Keratinocyte (primary cell): ENCODE measurements at places on chromosomes 3 and 15. TPM values are rescaled to one million over a fixed set of nuclear protein-coding genes. Genes with fewer than 3 reads are reported as not detected.

GRCh38 chr3:185030951-185031350 is 121.9 kb downstream of the C3orf70 start:
- DNase-seq: no peak

- DNase-seq: no peak
These were observed 53.9 kb downstream of the CHD2 start for GRCh38 chr15:92954002-92954401.

GRCh38 chr15:63076714-63077046 is 34.1 kb downstream of the TPM1 start:
- DNase-seq: no peak

DNA sequence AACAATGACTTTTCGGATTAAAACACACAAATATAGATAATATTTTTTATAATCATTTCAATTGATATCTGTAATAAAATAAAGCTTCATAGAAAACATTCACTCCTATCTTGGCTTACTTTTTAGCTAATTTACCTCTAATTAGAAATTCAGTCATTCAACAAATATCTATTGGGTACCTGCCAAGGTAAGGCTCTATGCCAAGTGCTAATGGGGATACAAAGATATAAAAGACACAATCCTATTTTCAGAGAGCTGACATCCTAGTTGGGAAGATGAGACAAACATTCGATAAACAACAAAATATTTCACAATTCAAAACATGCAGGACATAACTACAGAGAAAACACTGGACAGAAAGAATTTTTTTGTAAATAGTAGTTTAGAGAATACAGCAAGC is 63.3 kb downstream of the ULK4 start:
- DNase-seq: no peak

DNA sequence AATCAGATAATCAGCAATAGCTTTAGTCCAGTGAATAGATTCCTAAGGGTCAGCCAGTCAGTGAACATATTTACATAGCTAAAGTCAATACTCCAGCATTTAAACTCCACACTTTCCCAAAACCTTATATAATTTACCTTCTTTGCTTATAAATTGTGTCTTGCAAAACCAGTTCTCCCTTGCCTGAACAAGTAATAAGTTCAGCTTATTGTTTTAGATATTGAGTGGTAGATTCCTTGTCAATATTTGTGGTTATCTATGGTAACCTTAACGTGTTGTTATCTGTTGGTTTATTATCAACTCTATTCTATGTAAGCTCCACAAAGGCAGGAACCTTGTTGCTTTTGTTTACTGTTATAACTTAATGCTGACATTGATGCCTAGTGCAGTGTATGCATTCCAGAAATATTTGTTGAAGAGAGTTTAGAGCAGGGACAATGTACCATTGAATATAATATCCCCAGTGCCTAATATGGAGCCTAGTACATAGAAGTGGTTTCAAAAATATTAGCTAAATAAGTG is 24.0 kb downstream of the PLSCR5 start:
- DNase-seq: no peak

DNA sequence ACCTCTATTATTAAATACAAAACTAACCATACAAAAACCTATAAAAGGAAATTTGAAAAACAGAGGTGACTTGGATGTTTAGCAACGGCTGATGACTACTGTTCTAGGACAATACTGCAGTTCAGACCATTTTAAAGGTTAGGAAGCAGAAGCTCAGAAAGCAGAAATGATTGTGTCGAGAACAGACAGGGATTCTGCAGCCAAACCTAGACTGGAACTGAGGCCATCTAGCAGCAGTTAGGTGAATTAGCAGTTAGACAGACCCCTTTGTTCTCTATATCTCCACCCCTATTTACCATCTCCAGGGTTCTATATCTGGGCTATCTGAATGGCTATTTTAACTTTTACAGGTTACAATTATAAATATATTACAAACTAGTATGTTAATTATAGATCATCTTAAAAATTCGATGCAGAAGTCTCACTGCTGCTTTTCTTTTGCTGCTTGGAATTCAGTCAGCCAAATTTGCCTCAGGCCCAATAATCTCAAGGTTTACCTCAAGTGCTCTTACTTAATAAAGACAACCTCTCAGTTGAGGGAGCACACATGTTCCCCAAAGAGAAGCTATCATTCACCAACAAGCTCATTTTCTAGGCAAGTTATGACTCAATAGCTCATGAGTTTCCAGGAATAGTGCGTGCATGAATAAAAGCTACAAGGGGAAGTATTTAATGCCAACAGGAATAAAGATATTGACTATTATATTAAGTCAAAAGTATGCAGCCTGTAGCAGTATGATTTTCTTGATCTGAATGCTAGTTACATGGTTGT is 9.3 kb upstream of the IL1RAP start:
- no peak for DNase-seq

GRCh38 chr15:41990691-41991090 is 18.3 kb upstream of the EHD4 start:
- no peak for DNase-seq

DNA sequence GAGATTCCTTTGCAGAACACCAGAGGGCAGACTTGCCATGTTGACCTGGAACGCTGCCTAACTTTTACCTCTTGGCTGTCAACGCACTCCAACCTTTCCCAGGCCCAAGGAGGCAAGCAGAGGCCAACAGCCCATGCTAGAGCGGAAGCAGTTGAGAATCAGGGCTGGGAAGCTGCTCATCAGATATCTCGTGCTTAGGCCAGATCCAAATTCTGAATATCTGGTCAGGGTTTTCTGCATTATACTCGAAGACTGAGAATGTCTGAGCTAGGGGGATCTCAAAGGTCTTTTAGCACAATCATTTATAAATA is 2.5 kb downstream of the XIRP1 start:
- no peak for DNase-seq

DNA sequence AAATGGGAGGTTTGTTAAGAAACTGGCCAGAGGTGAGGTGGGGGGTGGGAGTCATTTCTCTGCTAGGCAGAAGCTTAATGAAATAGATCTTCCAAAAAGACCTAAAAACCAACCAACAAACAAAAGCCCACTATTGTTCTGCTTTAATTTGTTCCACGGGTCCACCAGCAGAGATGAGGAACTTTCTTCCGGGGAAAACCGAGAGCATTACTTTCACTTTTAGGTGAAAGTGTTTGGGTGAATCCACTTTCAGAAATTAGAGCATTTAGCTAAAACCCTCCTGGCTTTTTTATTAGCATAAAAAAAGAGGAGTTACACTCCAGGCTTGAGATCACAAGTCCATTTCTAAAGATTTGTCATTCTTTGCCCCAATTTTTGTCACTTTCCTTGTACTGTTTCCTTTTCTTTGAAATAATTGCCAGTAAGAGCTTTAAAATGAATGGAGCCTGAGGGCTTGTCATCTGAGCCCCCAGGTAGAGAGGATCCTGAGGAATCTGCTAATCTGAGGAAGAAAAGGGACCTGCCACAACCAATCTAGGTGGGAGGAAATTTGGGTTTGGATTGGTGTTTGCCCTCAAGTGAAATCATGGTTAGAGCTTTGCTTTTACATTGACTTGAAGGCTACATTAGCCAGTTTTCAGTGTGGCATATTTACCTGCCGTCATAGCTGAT is 667.6 kb downstream of the NAALADL2 start:
- no peak for DNase-seq

GRCh38 chr15:68801572-68802148 is 19.0 kb downstream of the ANP32A start:
- DNase-seq: no peak

- DNase-seq: no peak
These were observed 239.3 kb downstream of the FEZF2 start for GRCh38 chr3:62134061-62134496.

GRCh38 chr15:51579012-51579411 is 43.6 kb downstream of the DMXL2 start:
- DNase-seq: no peak

GRCh38 chr3:161915418-161915750 is 418.8 kb downstream of the OTOL1 start:
- DNase-seq: no peak

The FOXL2 gene
- polyA plus RNA-seq: 0.25 to 0.57 TPM (median 0.26 TPM) in 3 replicates

The GOLGA6B gene
- not detected in 3 replicates for polyA plus RNA-seq

The ARGFX gene
- not detected in 3 replicates for polyA plus RNA-seq

The DUOX2 gene
- polyA plus RNA-seq: 0.31 to 0.75 TPM (median 0.31 TPM) in 3 replicates
